ENCODE measurements at places on chromosomes 2 and 18.

GRCh38 chr2:174009488-174010223 is 44.5 kb upstream of the SP3 start:
- DNase-seq, result no peak

DNA sequence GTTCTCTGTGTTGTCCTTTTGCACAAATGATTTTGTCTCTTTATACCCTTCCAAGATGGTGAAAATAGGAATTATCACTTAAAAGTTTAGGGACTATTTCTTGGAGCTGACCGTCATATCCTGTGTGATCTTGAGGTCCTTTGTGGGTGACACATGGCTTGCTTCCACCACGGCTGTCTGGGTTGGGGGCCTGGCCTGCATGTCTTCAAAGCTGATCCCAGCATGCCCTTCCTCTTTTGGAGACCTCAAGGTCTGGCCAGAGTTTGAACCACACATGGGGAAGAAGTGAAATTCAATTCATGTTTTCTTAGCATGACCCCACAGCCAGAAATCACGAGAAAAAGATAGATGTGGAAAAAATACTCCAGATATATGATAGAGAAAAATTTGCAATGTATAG is 14.0 kb downstream of the SFTPB start:
- DNase-seq, result no peak

DNA sequence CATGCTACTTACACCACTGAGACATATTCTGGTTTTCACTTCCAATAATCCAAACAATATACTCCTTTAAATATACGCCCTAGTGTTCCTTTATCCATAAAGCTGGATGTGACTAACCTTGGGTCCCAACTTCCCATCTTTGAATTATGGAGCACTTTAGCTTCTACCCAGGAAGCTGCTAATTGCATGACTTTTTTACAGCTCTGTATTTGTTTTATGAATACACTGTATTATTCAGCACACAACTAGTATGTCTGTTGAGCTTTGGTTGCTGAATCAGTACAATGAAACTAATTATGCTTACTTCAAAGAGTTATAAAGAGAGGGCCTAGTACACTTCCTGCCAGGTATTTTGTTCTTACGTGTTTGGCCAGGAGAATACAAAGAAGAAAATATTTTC is 118.5 kb downstream of the BAZ2B start:
- DNase-seq, result no peak

- DNase-seq, result no peak
These were observed 163.0 kb upstream of the PXDN start for GRCh38 chr2:1907291-1907690.

- DNase-seq, result no peak
These were observed 40.8 kb downstream of the DSEL start for GRCh38 chr18:67475673-67476072.

- DNase-seq, result no peak
These were observed 170.6 kb downstream of the ALPK2 start for GRCh38 chr18:58458304-58458703.

DNA sequence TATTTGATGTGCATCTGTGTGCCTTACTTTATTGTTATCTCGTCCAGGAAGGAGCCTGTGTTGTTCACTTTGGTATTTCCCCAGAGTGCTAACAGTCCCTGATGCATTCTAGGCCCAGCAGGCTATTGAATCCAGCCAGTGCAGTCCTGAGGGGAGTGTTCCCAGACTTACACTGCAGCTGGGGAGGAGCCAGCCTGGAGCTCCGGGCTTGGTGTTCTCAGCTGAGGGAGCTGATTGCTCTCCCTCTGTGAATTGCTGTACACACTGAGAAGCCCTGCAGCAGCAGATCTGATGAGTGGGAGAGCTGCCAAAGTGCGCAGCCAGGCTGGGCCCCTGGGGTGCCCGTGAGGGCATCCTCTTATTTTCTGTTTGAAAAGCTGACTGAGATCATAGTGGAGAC is 159.2 kb downstream of the GALNT3 start:
- DNase-seq, result no peak

- no peak for DNase-seq
These were observed 332.7 kb upstream of the POU3F3 start for GRCh38 chr2:104521247-104521646.

- DNase-seq, result no peak
These were observed 1041.0 kb upstream of the NRXN1 start for GRCh38 chr2:52072949-52073348.

GRCh38 chr2:124882423-124882822 is 857.3 kb downstream of the CNTNAP5 start:
- no peak for DNase-seq

GRCh38 chr2:191894681-191895147 is 47.8 kb upstream of the CAVIN2 start:
- no peak for DNase-seq

- no peak for DNase-seq
These were observed 113.5 kb upstream of the ETAA1 start for GRCh38 chr2:67283641-67284040.

GRCh38 chr18:75285876-75286275 is 75.3 kb downstream of the TSHZ1 start:
- DNase-seq, result no peak

DNA sequence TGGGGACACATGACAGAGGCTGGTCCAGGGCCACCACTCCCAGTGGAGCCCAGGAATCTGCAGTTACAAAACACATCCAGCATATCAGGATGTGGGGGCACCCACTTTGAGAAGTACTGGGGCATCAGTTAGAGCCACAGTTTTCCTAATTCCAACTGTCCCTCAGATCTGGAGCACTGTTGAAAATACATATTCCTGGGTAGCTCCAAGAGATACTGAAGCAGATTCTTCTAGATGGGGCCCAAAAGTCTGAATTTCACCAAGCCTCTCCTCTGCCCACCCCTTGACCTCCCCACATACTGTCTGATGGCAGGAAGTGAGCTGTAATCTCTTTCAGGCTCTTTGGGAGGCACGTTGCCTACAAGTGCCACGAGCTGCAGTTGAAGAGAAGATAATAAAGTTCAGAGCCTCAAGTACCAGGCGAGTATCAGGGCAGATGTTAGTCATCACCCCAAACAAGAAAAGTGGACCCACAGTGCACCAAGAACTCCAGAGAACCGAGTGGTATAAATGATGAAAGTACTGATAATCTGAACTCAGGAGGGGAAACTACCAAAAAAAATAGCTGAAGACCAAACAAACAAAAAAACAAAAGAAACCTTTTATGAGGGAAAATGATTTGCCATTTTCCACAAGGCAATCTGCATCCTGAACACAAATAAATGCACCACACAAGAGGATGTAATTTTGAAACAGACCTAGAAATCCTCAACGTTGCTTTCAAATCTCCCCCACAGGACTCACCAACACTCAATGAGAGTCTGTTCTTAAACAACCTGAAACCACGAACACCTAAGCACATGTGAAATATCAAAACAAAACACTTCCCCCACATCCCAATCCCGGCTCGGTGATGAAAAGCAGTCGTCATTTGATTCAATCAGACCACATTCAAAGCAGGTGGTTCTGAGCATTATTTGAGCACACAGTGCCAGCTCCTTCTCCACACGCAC is 98.7 kb downstream of the TCF4 start:
- peak; percentile 4 for DNase-seq

GRCh38 chr18:75228967-75229366 is 18.4 kb downstream of the TSHZ1 start:
- DNase-seq, result no peak

- no peak for DNase-seq
These were observed 973.8 kb upstream of the CELF4 start for GRCh38 chr18:38539371-38539770.

DNA sequence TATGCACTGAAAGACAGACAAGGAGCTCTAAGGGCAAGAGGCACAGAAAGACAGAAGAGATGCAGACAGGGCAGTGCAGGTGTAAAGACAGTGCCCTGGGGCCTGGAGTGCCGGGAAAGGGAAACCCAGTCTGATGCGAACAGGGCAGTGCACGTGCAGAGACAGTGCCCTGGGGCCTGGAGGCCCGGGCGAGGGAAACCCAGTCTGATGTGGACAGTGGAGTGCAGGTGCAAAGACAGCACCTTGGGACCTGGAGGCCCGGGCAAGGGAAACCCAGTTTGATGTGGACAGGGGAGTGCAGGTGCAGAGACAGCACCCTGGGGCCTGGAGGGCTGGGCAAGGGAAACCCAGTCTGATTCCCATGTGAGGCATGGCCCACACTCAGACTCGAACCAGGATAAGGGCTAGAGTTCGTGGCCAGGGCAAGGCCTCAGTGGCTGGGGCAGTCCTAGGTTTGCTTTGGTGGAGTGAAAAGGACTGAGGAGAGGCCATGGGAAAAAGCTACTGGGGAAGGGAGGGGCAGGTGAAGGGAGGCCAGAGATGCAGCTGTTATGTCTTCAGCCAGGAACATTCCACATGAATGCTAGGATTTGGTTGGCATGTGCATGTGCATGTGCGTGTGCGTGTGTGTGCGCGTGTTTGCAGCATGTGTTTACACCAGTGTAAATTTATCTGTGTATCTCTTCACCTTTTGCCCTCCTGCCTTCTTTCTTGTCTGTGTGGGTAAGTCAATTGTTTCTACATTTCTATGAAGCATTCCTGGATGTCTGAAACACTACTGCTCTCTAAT is 39.1 kb upstream of the DNMT3A start:
- no peak for DNase-seq

GRCh38 chr2:199742884-199743283 is 108.1 kb downstream of the FTCDNL1 start:
- no peak for DNase-seq

DNA sequence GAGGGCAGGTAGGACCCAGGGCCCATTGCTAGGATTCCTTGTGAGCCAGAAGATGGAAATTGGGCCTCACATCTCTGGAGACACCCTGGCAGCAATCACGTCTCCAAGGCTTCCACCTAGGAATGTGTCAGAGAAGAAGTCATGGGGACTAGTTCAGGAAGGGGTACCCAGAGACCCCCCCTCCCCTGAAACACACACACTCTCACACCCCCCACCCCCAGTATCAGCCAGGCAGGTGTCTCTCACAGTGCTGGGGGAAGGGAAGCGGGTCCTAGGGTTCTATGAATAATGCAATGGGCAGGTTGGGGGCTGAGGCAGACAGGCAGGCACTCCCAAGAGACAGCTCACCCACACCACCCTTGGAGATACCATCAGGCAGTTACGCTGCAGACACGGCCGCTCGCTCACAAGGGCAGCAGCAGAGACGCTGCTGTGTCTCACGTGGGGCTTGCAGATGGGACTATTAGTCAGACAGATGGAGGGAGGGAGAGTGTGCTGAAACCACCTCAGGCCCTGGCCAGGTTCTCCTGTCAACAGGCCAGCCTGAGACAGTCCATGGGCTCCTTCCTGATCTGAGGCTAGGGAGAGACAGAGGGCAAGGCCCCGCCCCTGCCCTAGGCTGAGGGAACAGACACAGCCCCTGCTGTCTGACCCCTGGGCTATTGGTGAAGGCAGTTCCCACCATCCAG is 134.6 kb downstream of the CYP26B1 start:
- DNase-seq, result no peak

GRCh38 chr2:6425032-6425431 is 440.7 kb downstream of the CMPK2 start:
- DNase-seq, result no peak

DNA sequence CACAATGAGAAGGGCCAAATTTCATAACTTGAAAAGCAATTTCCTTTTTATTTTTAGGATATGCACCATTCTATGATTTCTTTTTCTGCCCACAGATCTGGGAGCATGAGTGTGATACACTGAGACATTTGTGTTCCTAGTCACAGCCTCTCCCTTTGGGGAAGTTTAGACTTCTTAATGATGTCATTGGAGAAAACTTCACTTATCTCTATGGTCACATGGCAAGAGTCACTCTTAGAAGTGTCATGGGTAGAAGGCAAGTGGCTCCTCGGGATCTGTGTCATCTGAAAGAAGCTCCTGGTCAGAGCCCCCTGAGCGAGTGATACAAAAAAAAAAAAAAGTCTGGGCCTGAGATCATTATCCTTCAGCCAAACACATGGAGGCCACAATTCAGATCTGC is 62.5 kb upstream of the LGALSL start:
- no peak for DNase-seq

- no peak for DNase-seq
These were observed 96.8 kb downstream of the FBXO15 start for GRCh38 chr18:74050807-74051206.

- DNase-seq, result no peak
These were observed 39.6 kb upstream of the STAT4 start for GRCh38 chr2:191190435-191190834.

DNA sequence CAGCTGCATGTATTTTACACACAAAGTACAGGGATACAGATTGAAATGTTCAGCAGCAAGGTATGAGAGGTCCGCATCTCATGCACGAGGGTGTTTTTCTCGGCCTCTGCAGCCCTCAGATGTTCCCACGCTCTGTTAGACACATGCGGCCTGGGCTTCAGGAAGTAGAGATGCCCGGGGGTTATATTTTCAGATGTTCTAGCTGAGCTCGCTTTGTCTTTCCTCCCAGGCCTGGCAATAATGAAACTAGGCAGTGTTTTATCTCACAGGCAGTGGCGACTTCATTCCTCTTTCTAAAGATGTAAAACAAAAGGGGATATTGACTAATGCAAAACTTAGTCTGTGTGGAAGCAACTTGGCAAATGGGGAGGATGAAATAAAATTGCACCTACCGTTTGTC is 190.7 kb downstream of the GBX2 start:
- DNase-seq, result no peak

- DNase-seq, result no peak
These were observed 55.2 kb downstream of the TMEM17 start for GRCh38 chr2:62450716-62451191.

DNA sequence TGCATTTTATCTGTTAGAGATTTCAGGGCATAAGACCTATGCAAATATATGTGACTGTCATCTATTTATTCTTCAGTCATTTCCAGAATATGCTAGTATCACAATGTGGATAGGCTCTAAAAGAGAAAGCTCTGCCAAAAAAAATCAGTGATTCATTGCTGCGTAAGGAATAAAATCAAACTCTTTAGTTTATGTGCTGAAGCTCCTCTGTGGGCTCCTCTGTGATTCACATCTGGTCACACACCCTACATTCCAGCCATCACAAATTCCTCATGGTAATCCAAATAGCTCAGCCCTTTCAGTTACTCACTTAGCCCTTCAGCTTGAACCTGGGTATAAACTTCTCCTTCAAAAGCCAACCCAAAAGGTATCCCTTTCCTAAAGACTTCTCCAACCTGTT is 21.4 kb downstream of the DLGAP1 start:
- DNase-seq, result no peak

DNA sequence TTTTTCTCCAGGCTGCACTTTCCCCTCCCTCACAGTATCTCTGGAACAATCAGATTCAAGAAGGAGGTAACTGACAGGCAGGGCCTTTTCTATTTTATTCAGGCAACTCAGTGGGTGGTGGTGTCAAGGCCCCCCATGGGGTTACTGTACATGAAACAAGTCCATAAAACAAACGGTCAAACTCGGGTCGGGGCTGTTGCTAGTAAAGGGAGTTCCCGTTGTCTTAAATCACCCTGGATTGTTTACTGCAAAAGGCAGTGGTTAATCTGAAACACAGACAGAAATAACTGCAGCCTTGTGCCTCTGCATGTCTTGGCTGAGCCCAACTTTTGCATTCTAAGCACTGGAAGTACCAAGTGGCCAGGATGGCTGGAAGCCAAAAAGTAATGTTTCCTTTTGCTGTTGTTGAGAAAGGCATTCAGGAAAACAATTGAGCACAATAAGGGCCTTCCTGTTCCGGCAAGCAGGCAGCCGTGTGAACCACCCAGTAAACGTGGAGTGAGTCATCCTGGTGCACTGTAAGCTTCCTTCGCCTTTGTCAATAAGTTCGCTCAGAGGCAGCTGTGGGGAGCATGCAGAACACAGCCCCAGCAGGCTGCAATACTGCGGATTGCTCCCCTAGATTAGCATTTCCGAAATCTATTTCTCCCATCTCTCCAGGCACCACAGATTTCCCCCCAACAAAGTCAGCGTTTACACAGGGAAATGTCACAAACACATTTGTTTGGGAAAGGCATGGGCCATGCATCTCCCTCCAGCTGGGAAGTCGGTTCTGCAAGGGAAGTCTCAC is 149.6 kb downstream of the IRS1 start:
- peak; percentile 7 for DNase-seq

Data from activated T-cell treated with anti-CD3 and anti-CD28 coated beads for 24 hours (primary cell).